ENCODE measurements at places on chromosomes 16 and 17. TPM values are rescaled to one million over a fixed set of nuclear protein-coding genes. Genes with fewer than 3 reads are reported as not detected.

Gene KRT222
- not detected for total RNA-seq

Gene HS3ST3A1
- total RNA-seq: 8.6 TPM

Gene FOXF1
- total RNA-seq: 26.0 TPM

Gene NPIPA7
- total RNA-seq: 4.4 TPM

Gene PKMYT1
- total RNA-seq: 6.9 TPM

Gene SKAP1
- total RNA-seq: 5.6 TPM

Gene TBX4
- total RNA-seq: not detected

Gene SCN4A
- total RNA-seq: 0.98 TPM

Gene SGSH
- total RNA-seq: 47.6 TPM

Gene PRR29
- not detected for total RNA-seq
